ENCODE measurements at places on chromosomes 5 and 9.

DNA sequence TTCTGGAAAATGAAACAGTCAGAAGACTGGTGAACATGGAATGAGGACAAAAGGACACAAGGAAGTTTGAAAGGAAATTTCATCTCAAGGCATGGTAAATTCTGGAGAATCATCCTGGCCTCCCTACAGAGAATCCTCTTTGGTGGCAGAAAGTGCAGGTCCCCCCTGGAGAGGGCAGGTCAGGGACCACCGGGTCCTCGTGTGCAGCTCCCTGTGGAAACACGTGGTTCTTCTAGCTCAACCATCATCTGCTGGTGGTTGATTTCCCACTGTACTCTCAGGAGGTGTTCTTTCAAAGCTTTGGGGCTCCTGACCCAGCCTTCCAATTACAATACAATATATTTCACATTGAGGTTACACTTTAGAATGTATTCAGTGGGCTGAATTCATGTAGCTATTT, 2.6 kb upstream of the GTF3C5 start:
- DNase-seq = no peak

DNA sequence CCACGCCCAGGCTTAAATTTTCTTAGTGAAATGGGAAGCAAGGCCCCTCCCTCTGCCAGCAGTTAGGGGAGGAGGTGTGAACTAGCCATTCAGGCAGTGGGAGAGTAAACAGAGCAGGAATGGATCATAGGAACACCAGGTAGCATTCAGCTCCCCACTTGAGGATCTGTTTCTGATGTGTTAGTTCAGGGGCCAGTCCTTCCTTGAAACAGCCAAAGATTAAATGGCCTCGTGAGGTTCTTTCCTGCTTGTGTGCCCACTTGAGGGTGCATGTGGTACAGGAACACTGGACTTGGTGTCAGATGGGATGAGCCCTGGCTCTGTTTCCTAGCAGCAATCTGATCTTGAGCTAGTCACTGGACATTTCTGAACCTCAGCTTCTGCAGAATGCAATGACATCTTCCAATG, 21.2 kb downstream of the FAXDC2 start:
- peak; percentile 42 for DNase-seq

- peak; percentile 58 for DNase-seq
Observed at GRCh38 chr9:133111808-133112662, 9.0 kb downstream of the RALGDS start.

DNA sequence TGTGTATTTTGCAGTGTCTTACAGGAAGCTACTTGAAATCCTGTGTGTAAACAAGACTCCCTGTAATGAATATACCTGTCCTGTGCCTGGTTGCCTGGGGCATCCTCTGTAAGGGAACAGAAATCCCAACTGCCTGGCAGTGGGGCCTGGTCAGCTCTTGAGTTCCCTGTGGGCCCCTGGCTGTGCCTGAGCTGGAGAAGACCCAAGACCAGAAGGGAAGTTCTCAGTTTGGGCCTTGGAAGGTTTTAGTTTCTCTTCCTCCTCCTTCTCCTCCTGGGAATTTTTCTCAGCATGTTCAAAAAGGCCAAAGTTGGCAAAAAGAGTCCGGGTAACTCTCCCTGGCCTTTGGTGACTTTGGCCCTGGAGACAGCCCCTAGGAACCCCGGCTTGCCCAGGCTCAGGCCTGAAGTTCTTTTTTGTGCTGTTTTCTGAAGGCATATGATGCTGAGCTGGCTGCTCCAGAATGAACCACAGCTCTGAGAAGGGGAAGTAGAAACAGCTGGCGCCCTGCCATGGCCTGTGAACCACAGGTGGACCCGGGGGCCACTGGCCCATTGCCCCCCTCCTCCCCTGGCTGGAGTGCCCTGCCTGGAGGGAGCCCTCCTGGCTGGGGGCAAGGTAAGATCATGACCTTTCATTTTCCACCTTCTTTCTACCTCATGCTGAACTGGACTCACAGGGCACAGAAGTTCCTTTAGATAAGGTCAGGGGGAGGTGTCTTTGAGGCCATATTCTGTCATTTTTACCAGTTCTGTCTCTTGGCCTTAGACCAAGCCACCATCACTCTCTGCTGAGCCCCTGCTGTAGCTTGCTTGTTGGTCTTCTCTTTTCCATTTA, 5.8 kb downstream of the TMEM268 start:
- peak; percentile 89 for DNase-seq

- no peak for DNase-seq
Observed at GRCh38 chr5:83538786-83539462, 67.4 kb downstream of the VCAN start.

DNA sequence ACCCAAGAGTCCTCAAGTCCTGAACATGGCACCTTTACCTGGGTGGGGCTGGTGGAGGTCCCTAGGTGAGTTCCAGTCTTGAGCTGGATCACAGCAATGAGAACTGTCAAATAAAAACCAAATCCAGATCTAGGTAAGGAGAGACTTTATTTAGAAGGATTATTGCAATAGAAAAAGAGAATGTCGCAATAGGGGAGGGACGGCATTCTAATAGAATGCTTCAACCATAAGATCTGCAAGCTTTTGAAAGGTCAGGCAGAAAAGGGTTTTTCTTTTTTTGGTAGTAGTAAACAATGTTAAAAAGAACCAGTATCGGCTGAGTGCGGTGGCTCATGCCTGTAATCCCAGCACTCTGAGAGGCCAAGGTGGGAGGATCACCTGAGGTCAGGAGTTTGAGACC, 5.2 kb upstream of the GCNT1 start:
- no peak for DNase-seq

- no peak for DNase-seq
Observed at GRCh38 chr5:14597080-14597479, 15.5 kb downstream of the OTULINL start.

DNA sequence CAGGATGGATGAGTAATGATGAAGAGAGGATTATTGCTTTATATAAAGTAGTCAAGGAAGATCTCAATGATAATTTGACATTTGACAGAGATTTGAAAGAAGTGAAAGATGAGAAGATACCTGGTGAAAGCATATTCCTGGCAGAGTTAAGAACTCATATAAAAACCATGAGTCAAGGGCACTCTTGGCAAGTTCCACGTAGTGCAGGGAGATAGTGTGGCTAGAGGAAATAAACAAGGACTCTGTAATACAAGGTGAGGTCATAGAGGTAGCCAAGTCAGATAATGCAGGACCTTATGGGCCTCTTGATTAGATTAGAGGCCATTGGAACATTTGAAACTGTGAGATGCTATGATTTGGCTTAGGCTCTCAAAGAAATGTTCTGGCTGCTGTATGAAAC, 72.3 kb downstream of the HCN1 start:
- no peak for DNase-seq

DNA sequence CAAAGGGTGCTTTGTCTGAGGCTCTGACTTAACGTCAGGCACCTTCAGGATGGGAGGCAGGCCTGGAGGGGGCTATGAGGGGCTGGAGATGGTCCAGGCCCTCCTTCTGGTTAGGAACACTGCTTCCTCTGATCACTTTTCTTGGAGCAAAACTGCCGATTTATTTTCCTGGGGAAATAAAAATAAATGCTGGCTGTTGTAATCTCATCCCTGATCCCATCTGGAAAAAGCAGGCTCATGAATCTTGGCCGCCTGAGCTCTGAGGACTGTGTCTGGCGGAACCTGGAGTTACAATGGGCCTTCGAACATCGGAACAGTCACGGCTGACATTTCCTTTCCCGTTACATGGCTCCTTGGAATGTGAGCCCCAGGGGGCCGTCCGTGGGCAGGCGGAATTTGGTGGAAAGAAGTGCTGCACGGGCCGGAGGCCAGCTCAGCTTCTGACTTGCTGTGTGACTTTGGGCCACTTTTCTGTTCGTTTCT, 157.8 kb downstream of the RGS3 start:
- no peak for DNase-seq

- DNase-seq = no peak
Observed at GRCh38 chr5:117098094-117098493, 523.5 kb upstream of the SEMA6A start.

DNA sequence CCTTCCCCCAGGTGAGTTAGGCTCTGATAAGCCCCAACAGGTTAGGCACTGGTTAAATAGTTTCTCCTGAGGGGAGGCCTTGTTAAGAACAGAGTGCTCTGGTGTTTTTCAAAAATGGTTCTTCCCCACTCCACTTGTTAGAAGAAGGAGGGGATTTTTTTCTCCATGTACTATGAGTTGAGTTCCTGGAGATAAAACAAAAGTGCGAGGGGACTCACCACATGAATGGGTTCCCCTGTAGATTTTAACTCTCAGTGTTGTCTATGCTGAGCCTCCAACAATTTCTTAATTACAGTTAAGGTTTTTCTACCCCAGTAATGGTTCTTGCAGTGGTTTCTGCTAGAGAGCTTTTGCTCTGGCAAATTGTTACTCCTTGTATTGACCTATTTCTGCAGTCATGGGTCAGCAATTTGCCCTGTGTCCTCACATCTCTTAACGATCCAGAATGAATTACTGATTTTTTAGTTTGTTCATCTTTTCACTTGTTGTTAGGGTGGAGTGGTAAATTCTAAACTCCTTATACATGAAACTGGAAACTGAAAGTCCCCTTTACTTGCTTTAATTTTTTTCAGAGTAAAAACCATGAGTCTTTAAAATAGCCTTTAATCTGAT, 44.4 kb downstream of the SCAMP1 start:
- no peak for DNase-seq

DNA sequence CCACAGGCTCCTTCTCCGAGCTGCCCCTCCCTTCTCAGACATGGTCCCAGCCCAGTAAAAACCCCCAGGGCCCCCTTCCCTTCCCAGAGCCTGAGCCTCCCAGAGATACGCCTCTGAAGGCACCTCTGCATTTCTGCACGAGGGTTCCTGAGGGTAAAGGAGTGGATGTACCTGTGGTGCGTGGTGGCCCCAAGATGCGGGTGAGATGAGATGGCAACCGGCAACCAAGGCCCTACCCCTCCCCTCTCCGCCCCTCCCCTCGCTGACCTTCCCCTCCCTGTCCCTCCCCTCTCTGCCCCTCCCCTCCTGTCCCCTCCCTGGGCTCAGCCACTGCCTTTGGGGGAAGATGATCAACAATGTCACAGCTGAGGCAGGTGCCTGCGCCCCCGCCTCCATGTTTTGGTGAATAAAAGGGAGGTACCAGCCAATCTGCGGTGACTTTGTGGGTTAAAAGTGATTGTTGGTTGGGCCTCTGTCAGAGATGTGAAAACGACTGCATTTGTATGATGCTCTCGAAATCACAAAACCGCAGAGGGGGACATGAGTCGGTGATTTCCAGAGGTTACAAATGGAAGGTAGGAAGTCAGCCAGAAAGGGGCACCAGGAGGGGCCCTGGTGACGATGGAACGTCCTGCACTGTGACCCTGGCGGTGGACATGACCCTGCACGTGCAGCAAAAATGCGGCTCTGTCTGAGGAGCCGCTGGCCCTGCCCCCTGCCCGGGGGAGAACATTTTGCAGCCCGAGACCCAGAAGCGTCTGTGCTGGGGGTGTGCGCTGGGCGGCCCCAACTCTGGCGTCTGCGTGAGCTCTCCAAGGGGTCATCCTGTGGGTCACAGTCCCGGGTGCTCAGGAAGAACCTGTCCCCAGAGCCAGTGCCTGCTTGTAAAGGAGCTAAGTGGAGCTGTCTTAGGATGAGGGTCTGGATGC, 3.7 kb downstream of the LCN9 start:
- no peak for DNase-seq

GRCh38 chr9:36858805-36859375, 175.2 kb downstream of the PAX5 start:
- no peak for DNase-seq

GRCh38 chr9:134206311-134207300, 42.2 kb upstream of the RNU6ATAC start:
- DNase-seq = peak; percentile 31

- DNase-seq = no peak
Observed at GRCh38 chr5:142615948-142616347, 69.9 kb downstream of the FGF1 start.

GRCh38 chr5:174311531-174312269, 266.2 kb downstream of the NSG2 start:
- peak; percentile 60 for DNase-seq

DNA sequence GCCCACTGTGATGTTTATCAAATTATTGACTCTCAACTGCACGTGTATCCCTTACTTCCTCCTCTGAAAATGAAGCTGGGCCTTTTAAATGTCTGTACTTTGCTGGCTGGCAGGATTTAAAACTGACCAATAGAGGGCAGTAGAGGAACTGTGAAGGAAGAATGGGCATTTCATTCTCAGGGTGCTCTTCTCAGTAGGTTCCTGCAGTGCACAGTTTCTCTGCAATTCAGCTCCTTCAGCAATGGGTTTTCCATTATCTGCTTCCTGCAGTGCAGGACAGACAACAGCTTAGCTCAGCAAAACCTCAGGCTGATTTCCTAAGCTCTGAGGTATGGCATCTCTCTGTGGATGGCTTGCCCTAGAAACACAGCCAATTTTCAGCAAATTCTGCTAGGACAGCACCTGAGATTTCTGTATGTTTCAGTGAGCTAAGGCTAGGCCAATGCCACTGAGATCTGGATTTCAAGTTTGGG, 298.4 kb upstream of the PRDM9 start:
- DNase-seq = no peak

DNA sequence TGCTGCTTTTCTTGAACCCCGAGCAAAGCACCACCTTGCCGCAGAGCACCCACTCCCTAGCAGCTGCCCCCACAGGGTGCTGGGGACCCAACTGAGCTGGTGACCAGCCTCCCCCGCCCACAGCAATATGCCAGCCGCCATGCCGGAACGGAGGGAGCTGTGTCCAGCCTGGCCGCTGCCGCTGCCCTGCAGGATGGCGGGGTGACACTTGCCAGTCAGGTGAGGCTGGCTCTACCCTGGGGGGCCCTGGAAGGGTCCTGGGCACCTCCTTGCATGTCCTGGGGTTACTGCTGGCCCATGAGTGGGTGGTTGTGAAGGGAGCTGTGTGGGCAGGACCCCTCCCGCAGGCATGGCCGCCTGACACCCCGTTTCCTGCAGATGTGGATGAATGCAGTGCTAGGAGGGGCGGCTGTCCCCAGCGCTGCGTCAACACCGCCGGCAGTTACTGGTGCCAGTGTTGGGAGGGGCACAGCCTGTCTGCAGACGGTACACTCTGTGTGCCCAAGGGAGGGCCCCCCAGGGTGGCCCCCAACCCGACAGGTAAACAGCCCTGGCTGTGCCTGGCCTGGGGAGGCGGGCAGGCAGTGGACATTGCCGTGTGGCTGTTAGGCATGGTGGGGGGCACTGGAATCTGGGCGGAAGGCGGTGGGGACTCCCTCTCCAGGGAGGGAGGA, 7.2 kb downstream of the EGFL7 start:
- DNase-seq = no peak

GRCh38 chr5:161219816-161220215, 326.7 kb downstream of the GABRB2 start:
- no peak for DNase-seq

- DNase-seq = no peak
Observed at GRCh38 chr5:62692946-62693713, 114.5 kb downstream of the LRRC70 start.

- no peak for DNase-seq
Observed at GRCh38 chr5:151454166-151454565, 6.8 kb downstream of the SLC36A1 start.

- no peak for DNase-seq
Observed at GRCh38 chr5:163506726-163507125, 1.3 kb downstream of the MAT2B start.

DNA sequence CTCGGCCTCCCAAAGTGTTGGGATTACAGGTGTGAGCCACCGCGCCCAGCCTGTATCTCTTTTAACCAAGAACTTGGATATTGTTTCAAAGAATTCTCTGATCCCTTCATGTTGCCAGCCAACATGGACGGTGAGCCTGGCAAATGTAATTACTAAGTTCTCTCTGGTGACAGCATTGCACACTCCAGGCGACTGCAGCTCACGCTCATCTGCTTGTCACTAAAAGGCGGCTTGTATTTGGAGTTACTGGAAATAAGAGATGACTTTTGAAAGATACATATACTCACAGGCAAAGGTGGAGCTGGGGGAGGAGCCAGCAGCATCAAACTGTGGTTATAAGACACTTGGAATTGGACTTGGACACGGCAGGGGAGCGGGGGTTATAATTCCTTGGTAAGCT, 172.3 kb downstream of the SLIT3 start:
- no peak for DNase-seq

- no peak for DNase-seq
Observed at GRCh38 chr9:684054-684890, 157.2 kb upstream of the DMRT1 start.
